ENCODE measurements at places on chromosomes 3 and 15. TPM values are rescaled to one million over a fixed set of nuclear protein-coding genes. Genes with fewer than 3 reads are reported as not detected.

- no peak for DNase-seq
Observed at GRCh38 chr15:60643555-60643954, 164.6 kb upstream of the ICE2 start.

DNA sequence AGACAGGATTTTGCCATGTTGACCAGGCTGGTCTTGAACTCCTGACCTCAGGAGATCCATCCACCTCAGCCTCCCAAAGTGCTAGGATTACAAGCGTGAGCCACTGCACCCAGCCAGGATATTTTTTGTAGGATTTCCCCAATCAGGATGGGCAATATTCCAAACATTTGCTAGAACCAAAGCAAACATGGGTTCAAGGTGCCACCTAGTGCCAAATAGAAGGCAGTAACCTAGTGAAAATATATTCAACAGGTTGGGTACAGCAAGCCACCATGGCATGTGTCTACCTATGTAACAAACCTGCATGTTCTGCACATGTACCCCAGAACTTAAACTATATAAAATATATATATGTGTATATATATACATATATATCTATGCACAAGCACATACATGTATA lies 185.9 kb upstream of the CADM2 start:
- DNase-seq = no peak

SLC27A2 gene
- polyA plus RNA-seq = 0.27 TPM

- no peak for DNase-seq
Observed at GRCh38 chr15:43067717-43068461, 37.9 kb downstream of the UBR1 start.

Data from muscle of back (tissue), 13 donors.